Stimulated activated CD4-positive, alpha-beta T cell treated with anti-CD3 and anti-CD28 coated beads, Interleukin-1b, Interleukin-23, amount 100 ng/mL, for 24 hours (primary cell): ENCODE measurements at places on chromosomes 12 and 14.
A peak's percentile ranks its signal among the peaks of the same experiment; 100 is the strongest.

DNA sequence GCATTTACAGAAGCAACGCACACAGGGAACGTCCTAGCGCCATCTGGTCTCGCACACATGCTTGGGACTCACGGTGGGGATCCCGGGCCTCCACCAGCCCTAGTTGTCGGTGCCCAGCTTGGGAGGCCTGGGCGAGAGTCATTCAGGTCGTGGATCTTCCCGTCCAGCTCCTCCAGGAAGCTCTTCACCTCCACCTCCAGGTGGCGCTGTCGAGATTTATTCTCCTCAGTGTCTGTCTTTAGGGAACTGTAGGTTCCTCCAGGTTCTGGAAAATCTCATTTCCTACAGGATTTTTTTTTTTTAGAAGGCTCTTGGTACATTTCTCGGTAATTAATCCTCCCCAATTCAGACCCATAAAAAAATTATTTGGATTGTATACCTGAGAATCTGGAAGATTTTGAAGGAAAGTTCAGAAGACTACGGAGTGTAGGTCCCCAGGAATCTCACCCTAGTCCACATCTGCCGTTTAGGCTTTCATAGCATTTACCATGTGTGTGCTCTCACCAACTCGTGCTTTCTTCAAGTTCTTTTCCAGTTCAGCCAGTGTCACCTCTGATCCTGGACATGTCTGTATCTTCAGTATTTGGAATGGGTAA is 910.0 kb downstream of the TMEM121 start:
- DNase-seq, result peak; percentile 57

DNA sequence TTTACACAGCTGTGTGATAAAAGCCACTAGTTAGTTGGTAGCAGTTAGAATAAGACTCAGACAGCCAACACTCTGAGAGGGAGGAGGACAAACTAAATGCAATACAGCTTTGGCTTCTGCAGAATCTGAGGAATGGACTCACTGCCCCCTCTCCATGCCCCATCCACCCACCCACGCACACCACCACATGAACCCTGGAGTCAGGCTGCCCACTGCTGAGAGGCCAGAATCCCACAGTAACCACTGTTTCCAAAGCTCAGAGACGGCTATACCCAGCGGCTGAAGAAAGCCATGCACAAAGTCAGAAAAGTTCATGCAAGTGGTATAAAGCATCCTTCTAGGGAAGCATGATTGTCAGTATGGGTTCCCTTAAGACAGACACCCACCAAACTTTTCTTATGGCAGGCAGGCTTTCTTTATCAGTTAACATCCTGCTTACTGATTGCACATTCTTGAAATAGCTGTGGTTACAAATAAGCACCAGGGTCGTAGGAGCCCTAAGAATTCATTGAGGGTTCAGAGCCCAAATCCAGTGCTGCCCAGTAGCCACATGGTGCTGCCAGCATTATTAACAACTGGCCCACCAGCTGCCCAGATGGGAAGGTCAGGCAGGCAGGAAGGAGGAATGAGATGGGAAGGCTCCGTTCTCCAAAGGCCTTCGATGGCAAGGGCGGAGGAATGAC is 61.5 kb downstream of the NT5DC3 start:
- no peak for DNase-seq

DNA sequence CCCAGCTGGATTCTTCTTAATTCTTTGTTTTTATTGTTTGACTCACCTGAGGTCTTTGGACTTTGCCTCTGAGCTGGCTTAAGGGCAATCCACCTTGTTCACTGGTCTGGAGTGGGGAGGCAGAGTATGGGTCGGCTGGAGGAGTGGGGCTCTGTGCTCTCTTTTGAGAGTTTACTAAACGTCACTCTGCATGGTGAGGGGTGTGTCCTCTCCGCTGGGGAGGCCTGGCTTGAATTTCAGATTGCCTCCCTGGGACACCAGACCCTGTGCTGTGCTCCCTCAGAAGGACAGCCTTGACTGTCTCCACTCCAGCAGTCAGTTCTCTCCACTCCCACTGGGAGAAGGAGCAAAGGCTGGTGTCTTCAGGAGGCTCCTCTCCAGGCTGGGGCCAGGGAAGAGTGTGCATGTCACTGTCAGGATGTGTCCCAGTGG is 1.9 kb upstream of the MTA1 start:
- no peak for DNase-seq

DNA sequence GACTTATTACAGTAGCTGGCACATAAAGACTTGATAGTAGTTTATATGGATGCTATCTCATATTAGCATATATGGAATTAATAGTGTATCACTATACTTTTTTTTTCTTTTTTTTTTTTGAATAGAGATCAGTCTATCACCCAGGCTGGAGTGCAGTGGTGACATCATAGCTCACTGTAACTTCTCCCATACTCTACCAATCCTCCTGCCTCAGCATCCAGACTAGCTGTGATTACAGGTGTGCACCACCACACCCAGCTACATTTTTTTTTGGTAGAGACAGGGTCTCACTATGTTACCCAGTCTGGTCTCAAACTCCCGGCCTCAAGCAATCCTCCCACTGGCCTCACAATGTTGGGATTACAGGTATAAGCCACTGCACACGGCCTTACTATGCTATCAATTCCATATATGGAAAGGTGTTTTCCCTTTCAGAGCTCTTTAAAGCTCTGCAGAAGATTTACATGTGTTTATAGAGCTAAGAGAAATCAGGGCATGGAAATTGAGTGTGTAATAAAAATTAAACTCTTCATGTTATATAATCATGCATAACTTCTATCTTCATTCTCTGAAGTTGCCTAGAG is 1.8 kb upstream of the TBK1 start:
- no peak for DNase-seq

GRCh38 chr14:69133206-69134125 is 19.5 kb downstream of the DCAF5 start:
- DNase-seq, result no peak

DNA sequence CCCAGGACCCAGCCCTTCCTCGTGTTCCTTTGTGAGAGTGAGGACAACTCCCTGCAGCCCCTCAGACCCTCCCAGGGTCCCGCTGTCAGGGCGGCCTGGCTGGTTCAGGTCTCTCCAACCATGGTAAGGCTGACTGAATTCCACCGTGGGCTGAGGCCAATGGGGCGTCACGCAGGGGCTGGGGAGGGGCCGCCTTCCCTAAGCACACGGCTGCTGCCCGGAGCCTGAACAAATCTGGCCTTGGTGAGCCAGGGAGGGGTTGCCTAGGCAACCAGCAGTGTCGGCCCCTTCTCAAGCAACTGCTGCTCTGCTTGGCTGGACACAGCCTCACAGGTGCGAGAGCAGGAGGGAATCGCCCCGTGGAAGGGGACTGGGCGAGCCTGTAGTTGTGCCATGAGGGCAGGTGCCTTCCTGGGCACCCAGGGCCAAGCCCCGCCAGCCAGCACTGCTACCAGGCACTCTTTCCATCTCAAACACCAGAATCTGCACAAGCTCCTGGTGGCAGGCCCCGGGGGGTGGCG is 37.0 kb upstream of the GALNT9 start:
- no peak for DNase-seq

- no peak for DNase-seq
These were observed 25.0 kb upstream of the DHRS7 start for GRCh38 chr14:60189923-60190840.

GRCh38 chr12:31797230-31797872 is 68.5 kb upstream of the AMN1 start:
- no peak for DNase-seq

DNA sequence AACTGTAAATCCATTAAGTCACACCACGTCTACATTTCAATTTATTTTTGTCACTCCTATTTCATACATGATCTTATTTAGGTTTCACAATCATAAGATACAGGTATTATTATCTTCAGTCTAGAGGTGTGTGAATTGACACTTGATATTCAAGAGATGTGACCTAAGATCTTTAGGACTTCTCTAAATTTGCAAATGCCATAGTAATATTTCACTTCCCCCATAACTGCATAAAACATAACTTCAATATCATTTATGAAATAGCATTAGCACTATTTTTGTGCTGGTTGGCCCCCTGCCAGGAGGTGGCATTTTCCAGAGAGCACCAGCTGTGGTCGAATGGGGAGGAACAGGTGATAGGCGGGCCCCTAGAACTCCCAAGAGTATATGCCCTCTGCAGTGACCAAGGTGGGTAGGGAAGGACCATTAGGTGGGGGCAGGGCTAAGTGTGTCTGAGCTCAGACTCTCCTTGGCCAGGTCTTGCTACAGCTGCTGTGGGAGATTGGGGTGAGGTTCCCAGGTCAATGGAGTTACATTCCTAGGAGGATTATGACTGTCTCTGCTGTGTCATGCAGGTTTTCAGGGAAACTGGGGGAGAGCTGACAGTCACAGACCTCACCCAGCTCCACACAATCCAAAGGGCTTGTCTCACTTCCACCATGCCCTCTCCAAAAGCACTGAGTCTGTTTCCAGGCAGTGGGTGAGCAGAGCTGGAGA is 49.2 kb upstream of the ERGIC2 start:
- no peak for DNase-seq

- DNase-seq, result no peak
These were observed 16.2 kb upstream of the NOP2 start for GRCh38 chr12:6584293-6584692.

GRCh38 chr12:93085383-93086287 is 156.5 kb upstream of the EEA1 start:
- no peak for DNase-seq

DNA sequence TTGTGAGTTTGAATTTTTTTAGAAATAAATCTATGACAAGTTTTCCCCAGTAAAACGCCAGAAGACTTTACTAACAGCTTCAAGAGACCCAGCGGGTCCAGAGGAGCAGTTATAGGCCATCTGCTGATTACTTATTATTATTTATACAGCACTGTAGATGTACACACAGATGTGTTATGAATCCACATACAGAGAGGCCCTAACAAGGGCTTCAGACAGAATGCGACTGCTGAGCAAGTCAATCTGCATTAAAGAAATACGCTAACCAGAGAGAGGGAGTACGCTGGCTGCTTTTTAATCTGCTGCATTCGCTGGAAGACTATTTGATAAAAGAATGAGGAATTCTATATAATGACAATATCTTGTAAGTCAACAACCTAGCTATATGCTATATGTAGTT is 32.5 kb downstream of the ATF7 start:
- DNase-seq, result no peak

- no peak for DNase-seq
These were observed 212.2 kb downstream of the KIF26A start for GRCh38 chr14:104350463-104351185.

- no peak for DNase-seq
These were observed 996 bp downstream of the SSPN start for GRCh38 chr12:26196421-26196716.

DNA sequence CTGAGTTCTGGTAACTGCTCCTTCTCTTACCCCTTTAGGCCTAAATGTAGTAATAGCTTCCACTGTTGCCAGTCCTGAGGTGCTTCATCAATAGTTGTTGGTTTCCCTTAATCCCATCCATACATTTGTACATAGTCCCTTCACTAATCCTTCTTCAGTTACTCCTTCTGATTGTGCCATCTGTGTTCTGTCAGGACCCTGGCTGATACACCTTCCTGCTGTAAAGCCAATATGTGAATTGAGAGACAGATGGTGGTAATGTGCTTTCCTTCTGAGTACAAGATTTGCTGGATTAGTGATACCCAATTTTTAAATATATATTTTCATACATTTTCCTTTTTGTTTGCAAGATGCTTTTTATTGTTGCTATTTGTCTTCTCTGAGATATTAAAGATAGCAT is 66.4 kb downstream of the OTOGL start:
- DNase-seq, result no peak

GRCh38 chr12:86193931-86194330 is 62.3 kb downstream of the MGAT4C start:
- no peak for DNase-seq

- no peak for DNase-seq
These were observed 9.4 kb downstream of the INF2 start for GRCh38 chr14:104698688-104699425.

GRCh38 chr12:24034160-24034559 is 84.7 kb upstream of the SOX5 start:
- no peak for DNase-seq

DNA sequence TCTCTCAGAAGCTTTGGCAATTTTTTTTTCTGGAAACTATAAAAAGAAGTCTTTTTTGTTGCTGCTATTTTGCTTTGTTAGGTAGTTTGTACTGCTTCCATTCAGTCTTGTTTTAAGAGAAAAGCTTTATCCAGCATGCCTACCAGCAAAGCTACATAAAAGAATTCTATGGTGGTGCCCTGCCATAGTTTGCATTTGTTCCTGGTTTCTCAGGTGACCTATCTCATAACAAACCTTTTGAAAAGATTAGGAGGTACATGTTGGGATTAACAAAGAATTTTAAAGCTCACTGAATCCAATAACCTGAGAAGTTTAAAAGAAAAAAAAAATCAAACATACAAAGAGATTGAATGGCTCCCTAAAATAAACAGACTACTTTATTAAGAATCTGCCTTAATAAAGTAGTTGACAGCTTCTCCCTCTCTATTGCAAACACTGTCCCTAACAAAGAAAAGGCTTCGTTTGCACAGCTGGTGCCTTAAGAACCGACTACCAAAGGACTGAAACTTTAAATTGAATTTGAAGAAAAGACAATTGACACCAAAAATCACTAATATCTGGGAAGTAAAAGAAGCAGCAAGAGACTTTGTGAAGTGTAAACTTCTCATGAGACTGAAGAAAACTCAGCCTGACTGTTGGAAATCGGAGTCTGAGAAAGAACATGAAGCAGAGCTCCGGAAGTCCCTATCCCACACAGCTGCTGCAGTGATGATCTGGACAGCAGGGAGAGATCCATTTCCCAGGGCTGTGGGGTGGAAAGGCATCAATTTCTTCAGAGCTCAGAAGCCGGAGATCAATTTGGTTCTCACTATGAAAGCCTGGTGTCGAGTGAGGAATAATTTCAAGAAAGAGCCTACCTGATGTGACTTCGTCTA is 102.7 kb upstream of the PLEKHA5 start:
- DNase-seq, result no peak

DNA sequence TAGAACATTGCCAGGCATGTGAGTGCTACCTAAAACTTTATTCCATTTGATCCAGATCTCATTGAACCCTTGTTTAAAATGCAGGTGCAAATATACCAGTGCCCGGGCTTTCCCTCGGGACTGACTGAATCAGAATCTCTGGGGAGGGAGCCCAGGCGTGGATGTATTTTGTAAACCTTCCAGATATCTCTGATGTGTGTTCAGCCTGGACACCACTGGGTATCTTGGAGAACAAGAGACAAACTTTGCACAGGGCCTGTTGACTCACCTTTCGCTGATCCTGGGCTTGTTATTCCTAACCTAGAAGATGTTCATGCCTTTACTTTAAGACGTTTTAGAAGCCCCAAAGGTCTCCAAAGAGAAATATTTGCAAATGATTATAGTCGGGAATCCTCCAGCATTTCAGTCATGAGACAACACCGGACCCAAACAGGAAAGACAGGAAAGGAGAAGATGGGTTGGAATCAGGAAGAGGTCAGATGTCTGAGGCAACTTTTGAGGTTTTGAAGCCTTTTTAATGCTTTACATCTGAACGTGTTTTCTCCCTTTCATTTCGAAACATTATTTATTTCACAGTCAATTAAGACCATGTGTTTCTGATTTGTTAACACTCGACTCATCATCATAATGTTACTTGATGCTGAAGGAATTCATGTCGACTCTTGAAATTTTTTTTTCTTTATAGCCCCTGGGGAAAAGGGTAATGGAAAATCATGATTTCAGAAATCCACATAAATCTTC is 118.6 kb downstream of the PLXNC1 start:
- no peak for DNase-seq
